ENCODE measurements at places on chromosomes 11 and 22. TPM values are rescaled to one million over a fixed set of nuclear protein-coding genes. Genes with fewer than 3 reads are reported as not detected.

Gene RTN4R
- total RNA-seq, result 1.2 TPM

Gene HTR3A
- not detected for total RNA-seq

DNA sequence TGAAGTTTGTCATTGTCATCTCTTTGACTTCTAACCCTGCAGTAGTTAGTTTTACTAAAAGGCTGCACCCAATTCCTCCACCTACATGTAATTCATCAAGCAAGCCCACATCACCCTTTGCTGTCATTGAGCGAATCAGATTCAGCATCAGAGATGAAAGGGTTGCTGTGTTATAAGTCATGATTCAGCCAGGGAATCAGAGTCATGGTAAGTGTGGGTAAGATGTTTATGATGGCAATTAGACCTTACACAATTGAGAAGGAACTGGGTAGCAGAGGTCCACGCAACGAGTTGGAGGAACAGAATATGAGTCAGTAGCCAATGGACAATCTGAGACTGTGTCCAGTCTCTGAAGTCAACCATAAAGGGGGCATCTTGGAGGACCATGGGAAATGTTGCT is 162.8 kb upstream of the SNX19 start:
- no peak for DNase-seq

GRCh38 chr11:133940034-133940433 is 16.7 kb downstream of the IGSF9B start:
- no peak for DNase-seq

- DNase-seq, result no peak
Observed at GRCh38 chr11:86135319-86135714, 66.4 kb upstream of the PICALM start.

DNA sequence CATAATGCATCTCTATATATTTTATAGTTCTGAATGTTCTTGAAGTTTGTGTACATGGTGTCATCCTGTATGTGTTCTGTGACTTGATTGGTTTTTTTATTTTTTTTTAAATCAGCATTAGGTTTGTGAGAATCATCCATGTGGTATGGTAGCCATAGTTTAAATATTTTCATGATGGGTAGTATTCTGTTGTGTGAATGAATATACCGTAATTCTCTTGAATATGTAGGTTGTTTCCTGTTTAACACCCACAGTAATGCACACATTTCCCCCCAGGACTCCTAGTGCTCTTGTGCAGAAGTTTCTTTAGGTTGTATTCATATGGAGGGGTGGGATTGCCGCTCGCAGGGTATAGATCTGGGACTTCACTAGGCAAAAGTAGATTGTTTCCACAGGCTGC is 2.0 kb downstream of the PACS1 start:
- no peak for DNase-seq

DNA sequence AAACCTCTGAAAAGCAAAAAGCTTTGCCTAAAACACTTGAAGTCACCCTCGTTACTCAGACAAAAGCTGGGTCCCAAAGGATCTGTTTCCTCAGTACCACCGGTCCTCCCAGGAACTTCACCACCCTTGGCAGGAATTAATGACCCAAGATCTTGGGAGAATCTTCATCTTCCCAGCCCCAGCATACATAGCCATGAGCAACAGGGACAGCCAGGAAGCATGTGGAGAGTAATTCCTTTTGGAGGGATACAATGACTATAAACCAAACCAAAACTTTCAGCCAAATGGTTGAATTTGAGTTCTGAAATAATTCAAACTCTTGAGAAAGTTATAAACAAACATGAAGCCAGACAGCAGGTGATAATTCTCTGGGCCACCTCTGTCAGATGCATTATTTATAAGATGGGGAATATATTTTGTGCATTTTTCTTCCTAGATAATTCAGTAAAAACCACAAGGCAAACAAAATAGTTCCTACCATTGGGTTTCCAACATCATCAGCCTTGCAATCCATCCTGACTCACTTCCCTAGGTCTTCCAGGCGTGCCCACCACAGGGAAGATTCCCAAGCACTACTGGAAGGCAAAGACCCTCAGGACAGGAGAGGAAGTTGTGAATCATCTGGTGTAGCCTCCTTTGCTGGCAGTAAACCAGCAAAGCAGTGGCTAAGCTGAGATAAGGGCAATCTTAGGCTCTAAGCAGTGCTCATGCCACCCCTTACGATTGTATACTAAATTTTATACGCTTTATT is 71.7 kb upstream of the DRD2 start:
- no peak for DNase-seq

GRCh38 chr11:2420502-2421225 is 20.1 kb downstream of the TSSC4 start:
- peak; percentile 87 for DNase-seq

DNA sequence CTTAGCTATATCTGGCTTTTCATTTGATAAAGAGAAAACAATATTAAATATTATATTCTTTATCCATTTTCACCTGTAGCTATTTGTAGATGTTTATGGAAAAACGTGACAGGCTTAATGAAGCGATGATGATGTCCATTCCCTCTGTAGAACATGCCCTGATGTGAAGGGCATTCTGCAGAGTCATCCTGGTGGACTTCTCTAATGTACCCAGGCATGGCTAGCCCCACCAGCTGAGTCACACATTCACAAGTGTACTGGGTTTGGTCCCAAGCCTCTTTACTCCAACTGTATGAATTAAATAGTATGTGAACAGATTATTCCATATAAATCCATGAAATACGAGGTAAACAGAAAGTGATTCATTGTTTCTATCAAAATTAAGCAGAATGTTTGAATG is 139.3 kb downstream of the CADM1 start:
- DNase-seq, result no peak

Gene C1QTNF5
- total RNA-seq, result 14.4 TPM

DNA sequence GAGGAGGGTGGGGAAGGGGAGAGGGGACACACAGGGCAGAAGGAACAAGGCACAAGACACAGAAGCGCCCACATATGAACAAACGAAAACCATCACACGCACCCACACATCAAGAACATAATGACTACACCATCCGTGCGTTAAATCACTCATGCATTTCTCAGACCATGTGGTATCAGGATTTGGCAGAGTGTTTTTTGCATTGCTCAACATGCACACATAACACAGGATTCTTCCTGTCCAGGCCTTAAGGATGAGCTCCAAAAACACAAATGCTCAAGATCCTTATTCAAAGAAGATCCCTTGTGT is 309.5 kb downstream of the CADM1 start:
- no peak for DNase-seq

Gene CPT1A
- total RNA-seq, result 81.7 TPM

DNA sequence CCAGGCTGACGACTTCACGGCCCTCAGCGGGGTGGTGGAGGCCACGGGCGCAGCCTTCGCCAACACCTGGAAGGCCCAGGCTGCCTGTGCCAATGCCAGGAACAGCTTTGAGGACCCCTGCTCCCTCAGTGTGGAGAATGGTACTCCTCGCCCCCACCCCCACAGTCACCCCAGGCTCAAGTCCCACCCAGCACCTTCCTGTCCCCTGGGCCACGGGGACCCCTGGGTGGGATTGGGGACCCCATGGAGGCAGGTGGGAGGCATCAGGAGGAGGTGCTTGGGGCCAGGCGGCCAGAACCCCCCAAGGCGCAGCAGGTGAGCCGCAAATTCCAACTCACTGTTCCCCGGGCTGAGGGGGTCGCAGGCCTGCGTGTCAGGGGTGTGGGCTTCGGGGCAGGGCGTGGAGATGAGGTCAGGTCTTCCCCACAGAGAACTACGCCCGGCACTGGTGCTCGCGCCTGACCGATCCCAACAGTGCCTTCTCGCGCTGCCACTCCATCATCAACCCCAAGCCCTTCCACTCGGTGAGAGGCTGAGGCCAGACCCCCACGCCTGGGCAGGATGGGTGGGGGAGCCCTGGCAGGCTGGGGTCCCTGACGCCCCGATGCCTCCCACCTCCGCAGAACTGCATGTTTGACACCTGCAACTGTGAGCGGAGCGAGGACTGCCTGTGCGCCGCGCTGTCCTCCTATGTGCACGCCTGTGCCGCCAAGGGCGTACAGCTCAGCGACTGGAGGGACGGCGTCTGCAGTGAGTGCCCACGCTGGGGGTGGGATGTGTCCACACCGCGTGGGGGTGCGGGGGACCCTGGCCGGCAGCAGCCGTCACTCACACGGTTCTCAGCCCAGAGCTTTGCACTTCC is 9.4 kb downstream of the MUC5B start:
- peak; percentile 14 for DNase-seq

Gene KCNJ5
- total RNA-seq, result 7.2 TPM

GRCh38 chr11:34411791-34412190 is 26.9 kb upstream of the CAT start:
- no peak for DNase-seq

DNA sequence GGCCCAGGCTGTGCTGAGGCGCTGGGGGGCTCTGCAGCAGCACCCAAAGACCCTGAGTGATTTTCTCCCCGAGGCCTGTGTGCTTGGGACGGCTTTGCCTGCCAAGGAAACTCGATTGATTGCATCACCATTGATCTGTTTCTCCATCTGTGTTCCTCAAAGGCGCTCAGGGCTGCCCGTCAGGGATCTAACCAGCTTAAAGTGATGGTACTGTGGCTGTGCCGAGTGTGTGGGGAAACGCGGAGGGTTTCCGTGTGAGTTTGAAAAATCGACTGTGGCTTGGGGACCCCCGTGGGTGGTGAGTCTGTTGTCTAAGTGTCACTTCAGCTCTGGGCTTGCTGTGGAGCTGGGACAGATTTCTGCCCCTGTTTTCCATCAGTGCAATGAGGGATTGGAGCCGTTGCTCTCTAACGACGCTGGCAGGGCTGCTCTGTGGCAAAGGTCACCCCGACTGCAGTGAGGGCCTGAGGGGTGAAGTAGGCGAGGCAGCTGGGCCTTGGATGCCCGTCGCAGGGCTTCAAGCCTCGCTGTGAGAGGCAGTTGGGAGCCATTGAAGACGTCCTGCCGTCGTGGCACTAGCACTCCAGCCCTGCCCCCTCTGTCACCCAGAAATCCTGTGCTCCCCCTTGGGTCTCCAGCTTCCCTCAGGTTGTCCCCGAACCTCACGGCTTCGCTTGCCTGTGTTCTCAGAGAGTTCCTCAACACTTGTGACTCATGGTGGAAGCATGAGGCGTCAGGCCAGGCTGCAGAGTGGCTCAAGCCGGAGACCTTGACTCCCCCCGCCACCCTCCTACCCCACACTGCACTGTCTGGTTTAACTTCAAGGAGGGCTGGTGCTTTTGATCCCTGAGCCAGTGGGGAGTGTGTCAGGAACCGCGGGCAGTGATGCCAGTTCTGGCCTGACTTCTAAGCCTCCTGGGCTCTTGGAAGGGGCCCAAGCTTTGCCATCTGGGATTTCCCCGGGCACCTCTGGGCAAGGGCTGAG is 21.8 kb downstream of the CACNA1I start:
- DNase-seq, result no peak

Gene ST14
- 2.1 TPM for total RNA-seq

Gene MS4A6E
- total RNA-seq, result not detected

GRCh38 chr11:101862391-101863233 is 52.2 kb upstream of the CEP126 start:
- no peak for DNase-seq

GRCh38 chr11:67245046-67245445 is 21.2 kb upstream of the GRK2 start:
- no peak for DNase-seq

Data from left ventricle myocardium superior (tissue), 1 donor.